Naive thymus-derived CD8-positive, alpha-beta T cell (primary cell): ENCODE measurements at places on chromosomes 3 and 15.

GRCh38 chr3:48594417-48595049, 596 bp downstream of the COL7A1 start:
- no peak for DNase-seq

DNA sequence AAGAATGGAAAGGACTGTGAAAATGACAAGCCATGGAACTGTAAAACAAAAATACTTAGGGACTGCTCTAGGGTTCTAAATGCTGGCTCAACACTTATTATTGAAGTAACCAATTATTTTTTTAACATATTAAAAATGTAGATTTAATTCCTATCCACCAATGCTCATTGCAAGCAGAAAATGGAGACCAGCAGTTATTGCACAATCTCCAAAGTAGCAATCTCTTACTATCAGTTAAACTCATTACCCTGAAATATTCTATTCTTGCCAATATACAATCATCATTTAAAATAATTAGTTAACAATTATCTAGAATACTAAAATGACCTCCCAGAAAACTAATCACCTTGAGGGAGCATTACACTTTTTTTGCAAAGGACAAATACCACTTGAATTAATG, 499.8 kb downstream of the NAALADL2 start:
- no peak for DNase-seq

- DNase-seq = no peak
Observed at GRCh38 chr3:128199110-128199509, 45.8 kb downstream of the EEFSEC start.

DNA sequence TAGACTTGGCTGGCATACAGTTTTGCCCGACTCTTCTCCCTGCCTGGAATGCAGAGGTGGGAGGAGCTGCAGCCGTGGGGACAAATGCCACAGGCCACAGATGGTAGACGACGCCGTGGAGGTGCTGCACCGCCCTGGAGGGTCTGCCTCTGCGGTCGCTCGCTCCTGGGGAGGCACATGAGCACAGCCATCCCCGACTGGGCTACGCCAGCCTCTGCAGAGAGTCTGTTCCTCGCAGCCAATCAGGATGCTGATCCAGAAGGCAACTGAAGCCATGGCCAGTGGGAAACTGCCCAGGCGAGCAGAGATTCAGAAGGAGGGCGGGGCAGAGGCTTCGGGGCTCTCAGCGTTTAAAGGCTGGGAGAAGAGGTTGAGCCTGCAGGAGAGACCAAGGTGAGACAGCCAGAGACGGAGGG, 11.9 kb upstream of the LRRC15 start:
- DNase-seq = no peak

GRCh38 chr15:73593304-73594074, 39.7 kb downstream of the NPTN start:
- no peak for DNase-seq

DNA sequence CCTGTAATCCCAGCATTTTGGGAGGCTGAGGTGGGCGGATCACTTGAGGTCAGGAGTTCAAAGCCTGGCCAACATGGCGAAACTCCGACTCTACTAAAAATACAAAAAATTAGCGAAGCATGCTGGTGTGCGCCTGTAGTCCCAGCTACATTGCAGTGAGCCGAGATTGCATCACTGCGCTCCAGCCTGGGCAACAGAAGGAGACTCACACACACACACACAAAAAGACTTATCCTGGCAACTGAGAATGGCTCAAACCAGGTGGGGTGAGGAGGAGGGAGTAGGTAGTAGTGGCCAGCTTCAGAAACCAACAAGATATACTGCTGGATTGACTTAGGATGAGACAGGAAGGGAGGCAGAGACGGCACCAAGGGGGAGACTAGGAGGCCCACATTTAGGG, 53.4 kb upstream of the APEH start:
- DNase-seq = no peak

DNA sequence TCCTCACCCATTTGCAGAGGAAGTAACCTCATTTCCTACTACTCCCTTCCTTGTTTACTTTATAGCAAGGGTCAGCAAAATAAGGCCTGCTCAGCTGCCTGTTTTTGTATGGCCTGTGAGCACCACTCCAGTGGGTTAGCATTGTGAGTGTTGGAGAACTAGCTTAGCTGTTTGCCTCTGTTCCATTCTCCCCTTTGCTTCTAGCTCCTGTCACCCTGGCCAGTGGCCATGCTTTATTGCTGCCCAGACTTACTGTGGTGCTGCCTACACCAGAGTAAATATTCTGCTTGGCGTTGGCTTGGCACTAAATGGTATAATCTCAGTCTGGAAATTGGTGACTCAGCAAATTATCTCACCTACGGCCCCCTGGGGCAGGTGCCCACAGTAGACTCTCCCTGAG, 8.8 kb downstream of the PDCD6IP start:
- DNase-seq = no peak

GRCh38 chr15:73110201-73110600, 57.9 kb downstream of the NEO1 start:
- DNase-seq = no peak

GRCh38 chr3:58388550-58389091, 45.0 kb downstream of the PDHB start:
- no peak for DNase-seq

GRCh38 chr3:114307222-114307830, 13.5 kb downstream of the TIGIT start:
- DNase-seq = no peak

DNA sequence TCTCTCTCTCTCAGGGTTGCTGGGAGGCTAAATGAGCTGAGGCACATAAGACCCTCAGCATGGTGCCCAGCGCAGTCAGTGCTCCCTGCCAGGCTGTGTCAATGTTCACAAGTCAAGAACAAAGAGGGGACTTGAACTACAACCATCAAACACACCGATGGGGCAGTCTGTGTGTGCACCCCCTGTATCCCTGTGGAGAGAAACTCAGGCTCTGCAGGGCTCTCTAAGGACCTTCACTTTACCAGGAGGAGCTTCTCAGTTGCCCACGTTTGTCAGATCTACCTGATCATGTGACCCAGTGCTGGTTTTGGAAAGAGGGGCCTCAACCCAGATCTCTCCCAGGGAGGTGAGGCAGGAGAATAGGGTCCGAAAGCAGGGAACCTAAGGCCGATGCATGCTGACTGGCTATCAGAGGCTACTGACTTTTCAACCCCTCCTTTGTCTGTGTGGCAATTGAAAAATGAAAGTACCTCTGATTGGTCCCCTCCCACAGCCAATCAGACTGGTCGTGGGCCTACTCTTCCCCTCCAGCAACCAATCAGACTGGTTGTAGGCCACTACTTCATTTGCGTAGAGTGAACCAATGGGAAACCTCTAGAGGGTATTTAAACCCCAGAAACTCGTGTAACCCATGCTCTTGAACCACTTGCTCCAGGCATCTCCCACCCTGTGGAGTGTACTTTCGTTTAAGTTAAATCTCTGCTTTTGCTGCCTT, 34.0 kb downstream of the RHCG start:
- DNase-seq = no peak

DNA sequence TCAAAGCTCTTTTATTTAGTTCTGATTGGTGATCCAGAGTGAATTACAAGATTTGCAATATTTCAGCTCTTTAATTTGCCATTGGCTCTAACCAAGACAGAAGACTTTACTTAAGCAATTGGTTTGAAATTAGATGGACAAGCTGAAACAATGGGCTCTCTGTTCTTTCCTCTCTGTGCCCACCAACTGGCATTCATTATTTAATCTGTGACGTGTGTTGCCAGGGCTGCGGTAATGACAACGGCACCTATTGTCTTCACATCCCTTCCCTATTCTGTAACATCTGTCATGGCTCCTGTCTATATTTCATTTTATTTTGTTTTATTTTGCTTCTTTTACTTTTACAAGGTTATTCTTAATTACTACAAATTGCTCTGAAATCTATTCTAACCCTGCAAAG, 33.9 kb downstream of the PLD1 start:
- DNase-seq = no peak

GRCh38 chr15:33994005-33994615, 25.8 kb downstream of the CHRM5 start:
- no peak for DNase-seq

GRCh38 chr15:69810431-69811354, 287.0 kb downstream of the TLE3 start:
- no peak for DNase-seq

GRCh38 chr3:191254098-191254873, 55.2 kb downstream of the OSTN start:
- DNase-seq = no peak

DNA sequence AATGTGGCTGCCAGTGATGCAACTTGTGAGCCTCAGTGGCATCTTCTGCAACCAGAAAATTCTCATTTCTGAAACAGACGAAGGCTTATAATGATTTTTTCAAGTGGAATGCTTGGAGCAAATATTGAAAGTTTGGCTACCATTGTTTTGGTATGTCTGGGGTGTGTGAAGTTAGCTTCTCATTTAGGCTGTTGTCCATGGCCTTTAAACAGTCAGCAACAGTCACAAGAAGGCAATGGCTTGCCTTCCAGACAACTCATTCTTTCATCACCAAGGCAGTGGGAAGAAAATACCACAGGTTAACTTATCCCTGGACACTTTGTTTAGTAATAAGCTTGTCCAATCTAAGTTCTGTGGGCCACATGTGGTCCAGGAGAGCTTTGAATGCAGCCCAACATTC, 4.7 kb upstream of the BNC1 start:
- DNase-seq = no peak

DNA sequence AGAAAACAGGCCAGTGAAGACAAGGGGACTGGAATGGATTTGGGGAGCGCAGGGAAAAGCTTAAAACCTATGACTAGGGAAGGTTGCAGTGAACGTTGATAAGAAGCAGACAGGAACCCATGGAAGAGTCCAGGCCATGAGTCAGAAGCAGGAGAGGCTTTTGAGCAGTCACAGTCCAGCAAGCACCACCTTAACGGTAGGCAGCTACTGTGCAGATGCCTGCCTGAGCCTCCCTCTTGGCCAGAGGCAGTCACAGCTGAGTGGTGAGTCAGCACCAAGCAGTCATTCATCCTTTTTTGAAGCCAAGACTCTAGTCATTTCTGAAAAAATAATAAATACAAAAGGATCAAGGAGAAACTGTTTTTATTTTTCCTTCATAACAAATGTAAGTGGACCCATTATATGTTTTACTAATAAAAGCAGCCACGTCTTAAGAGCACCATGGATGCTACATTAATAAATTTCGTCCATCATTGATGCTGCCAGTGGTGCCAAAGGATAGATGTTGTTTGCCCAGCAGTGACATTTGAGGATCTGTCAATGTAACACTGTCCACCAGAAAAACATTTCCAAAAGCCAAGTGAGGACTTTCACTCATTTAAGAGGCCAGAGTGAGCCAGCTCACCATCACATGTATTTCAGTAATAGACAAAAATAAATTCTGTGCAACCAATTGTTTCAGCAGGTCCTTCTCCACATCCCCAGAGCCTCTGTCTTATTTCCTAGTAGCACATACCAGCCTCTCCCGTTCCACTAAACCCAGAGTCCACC, 42.1 kb upstream of the ACTC1 start:
- DNase-seq = no peak

GRCh38 chr3:187445356-187445755, 77.2 kb downstream of the RTP4 start:
- no peak for DNase-seq

GRCh38 chr3:122104515-122105194, 49.5 kb downstream of the CD86 start:
- no peak for DNase-seq

DNA sequence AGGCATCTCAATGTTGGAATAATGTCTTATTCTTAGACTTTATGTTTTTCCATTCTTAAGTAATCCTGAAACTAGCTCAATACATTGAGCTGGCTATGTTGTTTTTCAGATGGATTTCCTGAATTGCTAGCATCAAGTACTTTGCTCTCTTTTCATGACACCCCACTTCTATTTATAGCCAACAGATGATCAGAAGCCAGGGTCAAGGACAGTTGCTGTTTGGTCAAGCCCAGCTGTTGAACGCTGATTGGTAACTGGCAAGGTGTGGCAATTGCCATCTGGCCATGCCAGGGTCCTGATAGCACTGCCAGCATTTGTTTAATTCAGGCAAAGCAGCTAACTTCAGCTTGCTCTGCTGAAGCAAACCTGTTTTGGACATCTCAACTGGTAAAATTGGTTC, 46.2 kb upstream of the PLCL2 start:
- DNase-seq = no peak

- no peak for DNase-seq
Observed at GRCh38 chr3:67083277-67083676, 85.2 kb downstream of the KBTBD8 start.

GRCh38 chr3:135920275-135920674, 45.3 kb upstream of the PPP2R3A start:
- DNase-seq = no peak

DNA sequence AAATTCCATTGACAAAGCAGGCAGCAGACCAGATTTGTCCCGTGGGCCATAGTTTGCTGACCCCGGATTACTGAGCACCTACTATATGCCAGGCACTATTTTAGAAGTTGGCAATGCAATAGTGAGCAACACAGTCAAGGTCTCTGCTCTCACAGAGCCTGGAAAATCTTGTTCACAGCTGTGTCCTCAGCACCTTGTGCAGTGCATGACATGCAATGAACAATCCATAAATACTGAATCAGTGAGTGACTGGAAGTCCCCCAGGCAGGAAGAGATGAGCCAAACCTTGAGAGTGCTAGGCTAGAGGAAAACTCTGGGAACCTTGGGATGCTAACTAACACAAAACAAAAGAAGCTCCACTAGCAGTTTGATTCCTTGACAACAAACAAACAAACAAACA, 14.4 kb downstream of the TM4SF1 start:
- DNase-seq = no peak

- DNase-seq = no peak
Observed at GRCh38 chr3:70603103-70603502, 290.7 kb upstream of the MDFIC2 start.

GRCh38 chr15:80587007-80587406, 108.1 kb upstream of the ABHD17C start:
- DNase-seq = no peak

DNA sequence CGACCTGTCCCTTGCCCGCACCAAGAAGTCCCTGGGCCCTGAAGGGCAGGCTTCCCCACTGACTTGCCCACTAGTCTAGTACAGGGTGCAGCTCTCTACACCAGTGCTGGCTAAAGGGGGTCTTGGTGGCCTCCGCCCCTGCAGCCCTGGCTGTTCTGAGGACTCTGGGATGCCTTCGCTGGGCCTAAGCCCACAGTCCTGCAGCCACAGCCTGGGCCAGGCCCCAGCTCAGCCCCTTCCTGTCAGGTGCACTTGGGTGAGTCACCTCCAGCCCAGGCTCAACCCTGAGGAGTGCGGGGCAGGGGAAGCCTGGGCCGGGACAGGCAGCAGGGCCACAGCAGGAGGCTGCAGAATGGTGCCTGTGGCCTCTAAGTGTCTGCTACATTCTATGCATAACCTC, 971 bp downstream of the C3orf22 start:
- DNase-seq = no peak

GRCh38 chr15:90907838-90908507, 4.9 kb downstream of the MAN2A2 start:
- no peak for DNase-seq
